ENCODE measurements at places on chromosomes 3 and 15.

GRCh38 chr3:190618330-190619030 is 104.6 kb downstream of the IL1RAP start:
- no peak for DNase-seq

GRCh38 chr15:76340198-76340802 is 3.7 kb downstream of the ISL2 start:
- peak; percentile 73 for DNase-seq

GRCh38 chr15:52013151-52013791 is 5.7 kb upstream of the MAPK6 start:
- no peak for DNase-seq

- DNase-seq: peak; percentile 13
Observed at GRCh38 chr15:101436526-101436925, 53.0 kb downstream of the PCSK6 start.

DNA sequence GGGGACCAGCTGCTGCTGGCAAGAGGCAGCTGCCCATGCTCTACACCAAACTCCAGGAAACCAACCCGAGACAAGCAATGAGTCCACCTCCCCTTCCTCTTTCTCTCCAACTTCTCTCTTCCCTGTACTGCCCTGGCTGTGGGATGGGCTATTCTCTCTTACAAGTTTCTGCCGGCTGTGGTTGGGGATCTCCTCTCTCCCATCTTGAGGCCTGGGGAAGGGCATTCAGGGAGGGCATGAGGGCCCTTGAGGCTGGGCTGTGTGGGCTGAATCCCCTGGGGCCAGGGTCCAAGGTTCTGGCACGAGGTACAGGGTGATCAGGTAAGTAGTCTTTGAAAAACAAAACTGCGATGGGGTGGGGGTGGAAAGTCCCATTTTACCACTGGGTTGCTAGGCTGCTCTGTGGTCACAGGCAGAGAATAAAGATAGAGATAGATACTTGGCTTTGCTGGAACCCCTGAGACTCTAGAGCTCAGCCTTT is 32.3 kb upstream of the CTSH start:
- DNase-seq: no peak

- DNase-seq: no peak
Observed at GRCh38 chr15:48544778-48545177, 100.7 kb downstream of the FBN1 start.

DNA sequence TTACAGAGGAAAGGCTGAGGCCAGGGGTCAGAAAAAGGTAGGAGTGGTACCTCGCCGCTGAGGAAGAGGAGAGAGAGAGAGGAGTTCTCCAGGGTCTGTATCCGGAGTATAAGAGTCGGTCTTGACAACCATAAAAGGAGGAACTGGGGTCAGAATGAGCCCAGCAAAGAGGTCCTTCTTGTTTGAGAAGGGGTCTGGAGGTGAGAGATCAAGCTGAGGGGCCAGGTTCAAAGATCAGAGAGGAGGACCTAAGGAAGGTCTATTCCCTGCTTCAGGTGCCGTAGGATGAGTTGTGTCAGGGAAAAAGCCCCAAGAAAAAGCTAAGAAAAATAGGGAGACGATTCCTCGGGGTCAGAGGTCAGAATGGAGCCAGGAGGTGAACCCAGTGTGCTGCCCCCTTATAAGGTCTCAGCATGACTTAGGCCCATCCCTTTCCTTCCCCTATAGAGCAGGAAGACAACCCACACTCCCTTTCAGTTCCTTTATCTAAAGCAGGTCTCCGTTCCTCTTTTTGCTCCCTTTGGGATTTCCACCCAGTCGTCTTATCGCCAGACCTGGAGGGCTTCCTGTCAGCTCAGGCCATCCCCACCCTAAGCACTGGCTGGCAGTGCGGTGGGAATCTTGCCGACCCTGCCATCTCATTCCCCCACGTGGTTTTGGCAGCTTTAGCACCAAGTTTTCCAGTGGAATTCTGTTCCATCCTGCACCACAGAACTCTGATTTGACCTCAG is 651 bp downstream of the MTMR14 start:
- no peak for DNase-seq
